Activated naive CD4-positive, alpha-beta T cell (primary cell): ENCODE measurements at places on chromosomes 4 and X.

GRCh38 chrX:25028726-25029125 lies 13.0 kb upstream of the ARX start:
- DNase-seq = no peak

GRCh38 chrX:113033966-113034680 lies 193.5 kb upstream of the AMOT start:
- no peak for DNase-seq

DNA sequence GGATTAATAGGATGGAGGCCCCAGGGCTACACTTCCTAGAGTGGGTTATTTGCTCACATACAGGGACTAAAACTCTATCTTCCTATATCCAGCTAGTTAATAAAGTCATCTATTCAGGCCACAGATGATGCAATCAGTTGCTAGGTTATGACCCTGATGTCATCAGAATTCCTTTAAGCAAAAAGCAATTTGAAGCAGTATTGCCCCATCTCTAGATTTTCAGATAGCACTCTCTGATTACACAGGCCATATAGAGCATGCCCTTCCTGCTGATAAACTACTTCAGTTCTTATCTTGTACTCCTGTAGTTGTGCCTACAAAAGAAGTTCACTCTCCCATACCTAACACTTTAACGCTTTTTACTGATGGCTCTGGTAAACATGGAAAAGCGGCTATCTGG lies 84.8 kb downstream of the TMEM144 start:
- no peak for DNase-seq

DNA sequence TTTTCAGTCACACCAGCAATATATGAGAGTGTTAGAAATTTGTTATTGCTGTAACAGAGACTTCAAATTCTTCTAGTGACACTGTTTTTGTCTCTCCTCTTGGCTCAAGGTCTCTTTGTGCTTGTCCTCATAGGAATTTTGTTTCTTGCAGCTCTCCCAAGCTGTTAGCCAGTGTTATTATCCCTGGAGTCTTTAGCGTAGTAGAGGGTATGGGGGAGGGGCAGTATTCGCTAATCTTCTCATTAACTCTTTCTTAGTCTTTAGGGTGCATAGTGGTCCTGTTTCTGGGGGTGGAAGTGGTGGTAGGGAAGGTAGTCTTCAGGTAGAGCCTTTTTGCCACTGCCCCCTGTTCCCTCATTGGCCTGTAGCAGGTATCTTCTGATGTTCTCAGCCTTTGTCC lies 79.4 kb downstream of the JADE3 start:
- no peak for DNase-seq

DNA sequence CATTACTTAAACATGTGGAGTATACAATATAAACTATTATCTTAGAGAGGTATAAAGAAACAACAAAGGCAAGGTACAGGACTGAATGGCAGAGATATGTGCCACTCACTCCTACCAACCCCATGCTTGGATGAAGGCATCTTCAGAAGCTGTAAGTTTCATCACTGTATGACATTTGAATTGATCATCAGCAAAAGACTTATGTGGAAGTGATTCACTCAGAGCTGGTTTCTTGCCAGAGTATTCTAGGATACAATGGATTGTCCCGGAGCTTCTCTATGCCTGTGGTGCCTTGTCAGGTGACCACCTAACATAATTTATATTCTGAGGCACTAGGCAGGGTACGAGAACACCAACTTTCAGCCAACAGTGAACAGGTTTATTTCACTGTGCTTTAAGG lies 392.2 kb downstream of the PPP1R2C start:
- DNase-seq = no peak

DNA sequence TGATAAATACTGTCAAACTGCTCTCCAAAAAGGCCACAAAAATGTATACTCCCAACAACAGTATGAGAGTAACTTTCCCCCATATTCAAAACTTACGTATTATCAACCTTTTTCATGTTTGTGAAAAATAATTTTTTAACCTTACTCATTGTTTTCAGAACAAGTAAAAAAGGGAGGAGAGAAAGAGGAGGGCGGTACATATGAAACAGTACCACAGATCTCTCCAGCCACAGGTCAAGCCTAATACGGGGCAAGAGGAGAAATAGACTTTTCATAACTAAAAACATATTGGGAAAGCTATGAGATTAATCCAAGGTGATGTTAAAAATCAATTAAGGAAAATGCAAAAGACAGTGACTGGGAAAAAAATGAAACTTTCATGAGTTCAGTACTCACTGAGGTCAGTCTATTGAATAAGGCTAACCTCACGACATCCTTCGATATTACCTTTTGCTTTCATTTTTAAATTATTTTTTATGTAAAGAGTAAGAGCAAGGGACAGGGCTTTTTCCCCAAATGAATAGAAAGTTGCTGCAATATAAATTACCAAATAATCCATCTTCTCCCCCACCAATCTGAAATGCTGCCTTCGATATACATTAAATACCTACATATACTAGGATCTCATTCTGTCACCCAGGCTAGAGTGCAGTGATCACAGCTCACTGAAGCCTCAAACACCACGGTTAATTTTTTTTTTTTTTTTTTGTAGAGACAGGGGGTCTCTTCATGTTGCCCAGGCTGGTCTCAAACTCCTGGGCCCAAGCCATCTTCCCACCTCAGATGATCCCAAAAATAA lies 25.3 kb downstream of the FBXW7 start:
- no peak for DNase-seq

GRCh38 chrX:153830640-153831428 lies 490 bp upstream of the PDZD4 start:
- DNase-seq = no peak

GRCh38 chrX:75071334-75071733 lies 84.7 kb downstream of the ABCB7 start:
- DNase-seq = no peak

GRCh38 chr4:109648266-109648996 lies 54.8 kb downstream of the CASP6 start:
- no peak for DNase-seq

DNA sequence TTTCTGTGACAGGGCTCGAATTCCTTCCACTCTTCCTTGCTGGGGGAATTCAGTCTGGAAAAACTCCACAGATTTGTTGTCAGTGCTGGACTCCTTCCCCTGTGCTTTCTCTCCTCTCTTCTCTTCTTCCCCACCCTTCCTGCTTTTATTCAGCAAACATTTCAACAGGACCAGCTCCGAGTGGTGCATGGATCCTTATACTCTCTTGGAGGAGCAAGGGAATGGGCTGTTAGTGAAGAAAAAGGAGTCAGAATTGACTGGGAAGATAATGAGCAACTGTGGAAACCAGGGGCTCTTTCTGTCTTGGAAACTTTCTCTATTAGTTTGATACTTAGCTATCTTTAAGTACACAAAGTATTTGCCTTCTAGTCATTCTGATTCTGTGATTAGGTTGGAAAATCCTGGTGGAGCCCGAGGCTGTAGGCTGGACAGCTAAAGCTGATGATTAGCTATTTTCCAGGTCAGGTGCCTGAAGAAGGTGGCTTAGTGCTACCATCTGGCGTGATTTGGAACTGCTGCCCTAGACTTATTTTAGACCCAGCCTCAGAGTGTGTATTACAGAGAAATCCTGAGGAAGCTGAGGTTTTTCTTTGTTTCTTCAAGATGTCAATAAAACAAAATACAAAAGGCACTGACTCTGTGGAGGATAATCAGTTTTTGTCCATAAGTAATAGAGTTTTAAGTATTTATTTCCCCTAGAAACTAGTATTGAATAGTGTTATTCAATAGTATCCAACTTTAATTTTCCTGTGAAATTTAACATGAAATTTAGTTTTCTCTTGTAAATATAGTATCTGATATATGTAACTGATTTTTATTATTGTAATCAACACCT lies 38.4 kb downstream of the NAP1L5 start:
- no peak for DNase-seq

DNA sequence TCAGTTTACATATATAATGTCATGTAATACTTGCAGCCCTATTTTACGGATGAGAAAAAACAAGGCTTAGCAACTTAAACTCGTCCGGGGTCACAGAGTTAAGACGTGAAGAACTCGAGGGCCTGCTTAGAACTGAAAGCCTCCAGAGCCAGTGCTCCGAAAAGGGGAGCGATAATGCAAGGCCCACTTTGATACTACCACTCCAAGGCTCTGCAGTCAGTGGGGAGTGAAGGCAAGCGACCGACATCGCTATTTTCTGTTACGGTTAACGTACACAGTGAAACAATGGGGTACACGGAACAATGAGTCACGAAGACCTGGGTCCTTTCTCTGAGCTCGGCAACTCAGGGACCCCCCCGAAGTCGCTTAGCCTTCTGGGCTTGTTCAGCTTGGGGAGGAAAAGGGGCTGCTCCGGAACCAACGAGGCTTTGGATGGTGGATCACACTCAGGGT lies 965 bp downstream of the PPA2 start:
- DNase-seq = no peak

DNA sequence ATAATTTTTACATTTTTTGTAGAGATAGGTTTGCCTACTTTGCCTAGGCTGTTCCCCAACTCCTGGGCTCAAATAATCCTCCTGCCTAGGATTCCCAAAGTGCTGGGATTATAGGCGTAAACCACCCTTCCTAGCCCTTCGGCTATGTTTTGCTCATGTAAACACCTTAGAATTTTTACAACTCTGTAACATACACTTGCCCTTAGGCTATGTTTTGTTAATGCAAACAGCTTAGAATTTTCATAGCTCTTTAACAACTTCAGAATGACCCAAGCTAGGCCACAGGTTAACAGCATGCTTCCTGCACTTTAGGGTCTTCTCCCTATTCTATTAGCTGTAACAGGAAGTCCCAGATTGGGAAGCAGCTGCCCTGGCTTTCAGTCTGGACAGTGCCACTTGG lies 24.2 kb downstream of the KLHL15 start:
- no peak for DNase-seq

DNA sequence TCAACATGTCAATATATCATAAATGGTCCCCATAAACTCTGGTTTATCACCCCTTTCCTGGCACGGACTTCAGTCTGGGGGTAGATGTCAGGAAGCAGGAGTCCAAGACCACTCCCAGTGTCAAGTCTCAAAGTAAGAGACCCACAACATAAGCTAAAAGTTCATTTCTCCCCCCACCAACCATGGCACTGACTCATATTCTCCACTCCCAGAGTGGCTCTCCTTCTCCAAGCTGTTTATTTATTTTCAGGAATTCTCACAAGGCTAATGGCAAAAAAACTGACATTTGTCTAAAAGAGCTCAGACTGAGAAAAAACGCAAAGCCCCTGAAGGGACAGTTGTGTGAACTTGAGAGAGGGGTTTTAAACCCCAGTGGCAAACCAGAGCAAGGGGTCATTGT lies 217.0 kb downstream of the RAB28 start:
- DNase-seq = no peak

DNA sequence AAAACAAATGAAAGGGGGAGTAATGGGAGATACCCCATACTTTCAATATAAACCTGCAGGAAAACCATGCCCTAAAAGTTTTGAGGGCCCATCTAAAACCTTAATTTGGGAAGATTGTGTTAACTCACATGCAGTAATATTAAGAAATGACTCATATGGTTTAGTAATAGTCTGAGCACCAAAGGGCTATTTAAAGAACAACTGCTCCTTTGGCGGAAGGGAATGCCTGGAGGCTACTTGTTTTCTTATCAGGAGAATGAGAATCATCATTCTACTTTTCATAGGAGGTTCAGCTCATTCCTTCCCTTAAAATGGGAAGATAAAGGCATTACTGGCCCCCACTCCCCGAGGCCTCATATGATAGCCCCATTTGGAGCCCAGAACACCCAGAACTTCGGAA lies 47.6 kb downstream of the SPIN3 start:
- no peak for DNase-seq

DNA sequence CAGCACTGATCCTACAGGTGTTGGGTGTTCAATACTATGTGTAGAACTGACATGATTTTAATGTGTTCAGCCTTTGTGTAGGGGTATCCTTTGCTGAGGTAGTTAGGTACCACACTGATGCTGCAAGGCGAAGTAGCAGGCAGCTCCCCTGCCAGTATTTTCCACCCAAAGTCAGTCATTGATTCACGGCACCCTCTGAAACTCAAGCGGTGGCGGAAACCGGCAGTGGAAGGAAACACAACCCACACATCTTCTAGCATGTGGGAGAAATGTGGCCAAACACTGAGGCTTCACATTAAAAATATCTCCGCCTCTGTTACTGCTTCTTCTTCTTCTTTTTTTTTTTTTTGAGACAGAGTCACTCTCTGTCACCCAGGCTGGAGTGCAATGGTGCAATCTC lies 126.3 kb downstream of the AASDH start:
- no peak for DNase-seq

- no peak for DNase-seq
Observed at GRCh38 chr4:106238820-106239420, 77.1 kb downstream of the TBCK start.

- no peak for DNase-seq
Observed at GRCh38 chr4:7185487-7186030, 6.8 kb upstream of the SORCS2 start.

DNA sequence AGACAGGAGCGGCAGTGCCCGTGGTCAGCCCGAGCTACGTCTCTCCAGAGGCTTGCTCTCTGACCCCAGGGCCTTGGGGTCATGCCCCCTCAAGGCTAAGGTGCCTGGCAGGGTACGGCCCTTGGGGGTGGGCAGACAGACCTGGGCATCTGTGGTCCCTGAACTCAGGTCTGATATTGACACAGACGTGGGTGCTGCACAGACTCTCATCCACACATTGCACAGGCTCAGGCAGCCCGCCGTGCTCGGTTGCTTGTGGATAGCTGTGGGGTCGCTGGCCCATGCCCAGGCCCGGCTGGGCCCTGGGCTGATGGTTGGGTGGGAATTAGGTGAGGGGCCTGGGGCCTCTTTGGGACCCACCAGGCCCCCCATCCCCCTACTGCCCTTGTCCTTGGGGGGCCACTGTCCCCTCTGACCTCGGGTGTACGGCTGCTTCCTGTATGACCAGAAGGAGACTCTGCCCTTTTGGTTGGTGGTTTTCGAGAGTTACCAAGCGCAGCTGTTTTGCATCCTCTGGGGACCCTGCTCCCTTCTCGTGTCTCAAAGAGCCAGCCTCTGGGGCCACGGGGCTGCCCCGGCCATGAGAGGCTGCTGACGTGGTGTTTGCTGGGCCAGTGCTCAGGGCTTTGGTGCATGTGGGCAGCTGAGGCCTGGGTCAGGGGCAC lies 10.1 kb downstream of the FGFRL1 start:
- DNase-seq = no peak

- DNase-seq = no peak
Observed at GRCh38 chr4:55358668-55359067, 12.6 kb downstream of the SRD5A3 start.

- no peak for DNase-seq
Observed at GRCh38 chr4:113378836-113379235, 329.4 kb downstream of the ANK2 start.

DNA sequence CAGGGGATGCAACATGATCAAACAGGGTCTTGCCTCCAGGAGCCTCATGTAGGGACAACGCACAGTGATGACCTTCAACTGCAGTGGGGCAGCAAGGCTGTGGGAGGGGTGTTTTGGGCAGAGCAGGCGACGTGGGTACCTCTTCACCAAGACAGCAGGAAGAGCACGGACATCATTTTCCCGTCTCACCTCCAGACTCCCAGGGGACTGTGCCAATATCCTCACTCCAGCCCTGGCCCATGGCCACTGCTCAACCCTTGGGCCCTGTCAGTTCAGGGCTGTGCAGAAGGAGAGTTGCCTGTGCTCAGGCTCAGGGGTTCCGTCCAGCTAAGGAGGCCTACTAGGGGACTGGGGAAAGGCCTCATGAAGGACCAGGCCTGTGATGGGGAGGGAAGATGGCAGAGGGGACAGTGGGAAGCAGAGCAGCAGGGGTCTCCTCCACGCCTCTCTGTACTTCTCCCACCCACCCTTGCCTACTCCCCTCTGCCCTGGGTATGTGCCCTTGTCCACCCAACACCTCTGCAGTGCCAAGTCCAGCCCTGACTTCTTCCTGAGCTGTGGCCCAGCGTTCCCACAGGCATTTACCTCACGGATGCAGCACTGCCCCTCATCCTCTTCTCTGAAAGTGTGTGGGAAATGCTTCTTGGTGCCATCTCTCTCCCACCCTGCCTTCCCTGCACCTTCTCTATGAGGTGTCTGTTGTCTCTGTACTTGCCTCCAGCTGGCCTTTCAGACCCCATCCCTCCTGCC lies 1.4 kb downstream of the IL9R start:
- DNase-seq = no peak
